ENCODE measurements at places on chromosomes 2 and 18.

- peak; percentile 49 for DNase-seq
Measured at GRCh38 chr2:43605079-43605655, 9.3 kb upstream of the THADA start.

- peak; percentile 91 for DNase-seq
Measured at GRCh38 chr2:196244966-196245365, 73.6 kb upstream of the STK17B start.

DNA sequence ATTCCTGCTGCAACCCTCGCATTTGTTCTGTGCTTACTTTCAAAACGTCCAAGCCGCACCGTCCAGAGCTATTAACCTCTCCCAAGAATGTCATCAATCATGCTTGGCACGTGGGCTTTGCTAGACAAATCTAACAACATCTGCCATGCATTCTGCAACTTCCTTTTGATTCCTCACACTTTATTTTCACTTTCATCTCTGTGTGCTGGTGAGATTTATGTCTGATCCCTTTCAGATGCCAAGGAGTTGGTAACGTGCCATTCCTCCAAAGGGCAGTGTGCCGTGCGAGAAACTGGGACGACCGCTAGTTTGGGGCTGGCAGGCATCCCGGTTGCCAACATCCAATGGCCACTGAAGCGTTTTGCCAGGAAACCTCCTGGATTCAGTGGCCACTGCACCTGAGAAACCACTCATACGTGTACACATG, 230.0 kb upstream of the PARD3B start:
- peak; percentile 46 for DNase-seq

DNA sequence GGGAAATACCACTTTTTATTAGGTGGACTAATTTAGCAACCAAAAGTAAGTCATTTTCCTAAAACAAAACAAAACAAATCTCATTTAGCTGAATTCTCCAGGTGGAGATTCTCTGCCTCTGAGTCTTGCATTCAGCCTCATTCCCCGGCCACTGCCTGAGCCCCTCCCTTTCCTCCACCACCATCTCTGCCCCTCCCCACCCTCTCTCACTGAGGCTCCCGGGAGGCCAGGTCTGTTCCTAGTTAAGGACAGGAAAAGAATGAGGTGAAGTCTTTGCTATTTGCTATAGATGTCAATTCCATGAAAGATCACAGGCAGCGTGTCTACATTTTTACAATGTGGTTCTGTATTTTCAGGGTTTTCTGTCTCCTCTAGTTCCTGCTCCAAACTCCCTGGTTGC, 83.0 kb upstream of the SOX11 start:
- no peak for DNase-seq

- DNase-seq = no peak
Measured at GRCh38 chr2:133849341-133849740, 281.1 kb upstream of the NCKAP5 start.

DNA sequence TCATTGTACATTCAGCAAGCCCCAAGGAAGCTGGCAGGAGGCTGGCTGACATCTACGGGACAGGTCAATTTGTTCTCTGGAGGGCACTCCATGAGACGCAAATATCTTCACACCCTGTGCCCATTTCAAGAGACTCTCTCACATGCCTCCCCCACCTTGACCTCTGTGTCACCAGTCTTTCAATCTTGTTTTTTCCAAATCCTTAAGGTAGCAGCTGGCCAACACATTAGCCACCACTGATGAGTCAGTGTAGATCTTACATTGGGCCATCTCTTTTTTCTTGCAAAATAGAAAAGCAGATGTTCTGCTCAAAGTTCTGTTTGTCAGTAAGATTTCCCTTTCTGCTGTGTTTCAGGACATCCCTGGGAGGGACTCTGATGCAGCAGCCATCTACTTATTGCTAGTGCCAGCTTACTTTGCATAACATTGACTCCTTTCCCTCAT, 1.7 kb upstream of the DPP4 start:
- DNase-seq = no peak

DNA sequence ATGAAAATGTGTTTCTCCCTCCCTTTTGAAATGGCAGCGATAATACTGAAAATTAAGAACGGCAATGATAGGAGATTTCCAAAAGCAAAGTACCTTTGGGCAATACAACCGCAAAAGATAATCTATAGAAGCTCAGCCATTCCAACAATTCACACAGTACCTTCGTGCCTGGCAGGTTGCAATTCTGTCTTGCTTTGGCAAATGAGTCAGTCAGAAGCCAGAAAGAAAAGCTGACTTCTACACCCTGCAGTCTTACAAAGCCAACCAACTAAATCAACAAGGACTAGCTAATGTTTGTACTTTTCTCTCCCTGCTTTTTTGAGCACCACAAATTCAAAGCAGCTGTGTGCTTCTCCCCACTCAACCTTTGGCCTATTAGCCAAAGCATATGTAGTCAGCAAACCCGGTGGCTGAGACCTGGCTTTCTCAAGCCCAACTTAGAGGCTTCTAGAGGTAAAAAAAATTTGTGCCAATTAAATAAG, 25.7 kb upstream of the ID2 start:
- no peak for DNase-seq

DNA sequence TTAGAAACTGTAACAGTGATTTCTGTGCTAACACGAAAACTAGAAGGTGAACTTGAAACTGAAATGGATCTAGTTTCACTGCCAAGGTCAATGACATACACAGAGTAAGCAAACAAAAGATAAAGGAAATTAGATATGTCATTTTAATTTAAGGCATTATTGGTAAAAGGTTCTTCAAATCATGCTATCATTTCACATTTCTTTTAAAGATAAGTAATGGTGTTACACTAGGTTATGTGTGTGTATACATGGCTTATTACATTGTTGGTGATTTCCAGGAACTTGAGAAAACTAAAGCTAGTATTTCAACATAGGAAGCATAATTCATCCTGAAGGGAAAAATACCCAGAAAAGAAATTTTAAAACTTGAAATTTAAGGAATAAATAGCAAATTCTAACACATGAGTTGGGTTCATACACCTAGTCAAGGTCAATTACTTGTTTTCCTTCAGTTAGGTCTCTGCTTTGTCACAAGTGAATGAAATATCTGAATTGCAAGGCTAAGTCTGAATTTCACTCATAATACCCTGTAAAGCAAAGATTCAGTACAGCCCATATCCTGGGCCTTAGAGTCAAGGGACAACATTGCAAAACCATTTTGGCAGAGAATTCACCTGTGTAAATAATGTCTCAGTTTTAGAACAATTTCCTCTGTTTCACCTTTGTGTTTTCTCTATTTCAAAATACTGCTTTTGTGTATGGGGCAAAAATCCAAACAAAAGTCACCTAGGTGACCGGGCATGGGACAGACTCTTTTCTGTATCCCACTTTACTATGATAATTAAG, 141.6 kb downstream of the SRBD1 start:
- no peak for DNase-seq

DNA sequence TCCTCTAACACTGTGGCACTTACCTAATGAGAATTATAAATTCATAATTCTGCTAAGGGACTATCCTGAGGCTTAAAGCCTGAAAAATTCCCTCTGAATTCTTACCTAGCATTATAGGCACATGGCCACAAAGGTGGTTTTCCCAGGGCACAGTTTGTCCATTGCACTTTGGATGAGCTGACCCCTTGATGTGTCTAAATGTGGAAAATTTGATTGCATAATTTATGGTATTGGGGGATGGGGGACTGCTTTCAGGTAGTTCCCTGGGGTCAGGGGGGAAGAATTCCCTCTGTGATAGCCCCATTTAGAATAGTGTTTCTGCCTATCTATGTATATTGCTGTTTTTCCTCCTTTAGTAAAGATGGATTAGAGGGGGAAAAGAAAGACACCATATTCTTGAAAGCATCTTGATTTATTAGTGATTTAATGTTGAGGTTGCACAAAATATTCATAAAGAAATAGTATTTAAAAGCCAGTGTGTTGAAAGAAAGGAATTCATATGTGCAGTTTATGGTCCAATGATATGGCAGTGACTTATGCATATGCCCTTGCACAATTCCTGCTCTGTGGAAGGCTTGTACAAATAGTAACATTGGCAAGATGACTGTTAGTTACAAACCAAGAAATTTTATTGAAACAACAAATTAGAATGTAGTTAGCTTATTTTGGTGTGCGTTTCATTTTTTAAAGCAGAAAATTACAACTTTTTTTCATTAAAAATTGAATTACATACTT, 8.7 kb upstream of the HTR2B start:
- no peak for DNase-seq

- no peak for DNase-seq
Measured at GRCh38 chr2:50111067-50111466, 920.9 kb downstream of the NRXN1 start.

DNA sequence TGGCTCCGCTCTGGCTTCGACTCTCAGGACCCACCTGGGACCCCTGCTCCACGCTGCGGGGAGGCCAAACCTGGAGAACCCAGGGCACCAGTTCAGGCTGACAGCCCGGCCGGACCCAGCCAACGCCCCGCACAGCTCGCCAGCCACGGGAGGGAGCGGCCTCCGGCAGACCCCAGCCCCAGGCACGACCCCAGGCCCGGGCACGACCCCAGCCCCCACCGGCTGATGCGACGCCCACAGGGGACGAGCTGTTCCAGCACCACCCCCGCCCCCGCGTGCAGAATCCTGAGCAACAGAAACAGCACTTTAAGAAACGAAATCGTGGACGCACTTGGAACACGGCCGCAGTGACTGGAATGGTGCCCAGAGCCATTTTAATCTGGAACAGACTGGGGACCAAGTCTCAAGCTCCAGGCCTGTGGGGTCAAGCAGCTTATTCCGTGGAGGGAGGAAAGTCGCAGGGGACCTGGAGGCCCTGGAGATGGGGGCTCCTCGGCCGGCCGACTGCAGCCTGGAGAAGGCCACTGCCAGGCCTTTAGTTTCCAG, 74.2 kb downstream of the MBP start:
- no peak for DNase-seq

DNA sequence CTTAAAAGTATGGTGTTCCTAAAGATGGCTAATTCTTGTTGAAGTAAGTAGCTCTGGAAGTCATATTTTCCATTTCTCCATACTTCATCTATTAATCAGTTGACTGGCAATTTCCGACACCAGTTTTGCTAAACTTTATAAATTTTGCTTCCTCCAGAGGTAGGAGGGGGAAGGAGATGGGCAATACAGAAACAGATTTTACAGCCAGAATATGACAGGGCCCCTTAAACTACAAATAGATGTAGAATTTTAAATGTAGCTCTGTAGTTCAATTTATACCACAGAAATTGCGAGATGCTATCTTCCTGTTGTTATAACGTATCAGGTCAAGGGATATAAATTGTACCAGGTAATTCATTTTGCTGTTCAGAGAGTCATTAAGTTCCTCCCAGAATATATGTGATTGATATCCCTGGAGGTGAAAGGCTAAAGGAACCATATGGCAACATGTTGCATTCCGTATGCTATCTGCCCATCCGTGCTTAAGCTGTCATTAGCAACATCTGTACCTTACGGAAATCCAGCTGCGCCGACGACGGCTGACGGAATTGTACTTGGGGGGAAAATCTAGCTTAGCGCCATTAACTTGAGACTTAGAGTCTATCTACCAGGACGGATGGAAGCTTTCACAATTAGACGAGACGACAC, 8.4 kb upstream of the NR4A2 start:
- peak; percentile 46 for DNase-seq

DNA sequence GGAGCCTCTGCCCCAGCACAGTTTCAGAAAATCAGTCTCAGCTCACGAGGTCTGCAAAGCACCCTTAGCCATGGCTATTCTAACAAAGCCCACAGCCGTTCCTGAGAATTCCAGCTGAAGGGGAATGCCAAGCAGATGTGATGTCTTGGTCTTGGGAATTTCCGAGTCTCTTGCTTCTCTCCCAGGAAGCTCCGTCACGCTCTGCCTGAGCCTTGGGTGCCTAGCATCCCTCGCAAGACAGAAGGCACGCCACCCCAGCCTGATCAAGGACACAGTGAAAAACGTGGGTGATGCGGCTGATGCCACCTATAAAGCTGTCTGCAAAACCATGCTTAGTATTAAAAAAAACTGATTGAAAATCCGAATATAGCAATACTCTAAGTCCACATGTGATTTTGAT, 254.6 kb downstream of the SH3BP4 start:
- no peak for DNase-seq

DNA sequence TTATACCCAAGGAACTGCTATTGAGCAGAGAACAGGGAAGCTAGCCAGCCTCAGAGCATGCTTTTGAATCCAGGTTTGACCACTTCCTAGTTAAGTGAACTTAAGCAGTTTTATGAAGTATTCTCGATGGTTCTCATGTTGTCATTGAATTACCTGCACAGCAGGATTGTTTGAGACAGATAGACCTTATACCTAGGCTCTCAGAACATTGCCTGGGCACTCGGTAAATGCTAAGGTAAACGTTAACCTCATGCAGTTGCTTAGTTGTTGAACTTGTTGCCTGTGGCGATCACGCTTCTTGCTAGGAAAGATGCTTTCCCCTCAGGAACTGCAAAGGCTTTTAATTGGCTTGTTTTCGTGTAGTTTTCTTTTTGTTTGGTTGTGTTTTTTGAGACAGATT, 34.0 kb upstream of the CHMP1B start:
- DNase-seq = no peak

- DNase-seq = no peak
Measured at GRCh38 chr2:121826036-121826435, 70.6 kb downstream of the TSN start.

DNA sequence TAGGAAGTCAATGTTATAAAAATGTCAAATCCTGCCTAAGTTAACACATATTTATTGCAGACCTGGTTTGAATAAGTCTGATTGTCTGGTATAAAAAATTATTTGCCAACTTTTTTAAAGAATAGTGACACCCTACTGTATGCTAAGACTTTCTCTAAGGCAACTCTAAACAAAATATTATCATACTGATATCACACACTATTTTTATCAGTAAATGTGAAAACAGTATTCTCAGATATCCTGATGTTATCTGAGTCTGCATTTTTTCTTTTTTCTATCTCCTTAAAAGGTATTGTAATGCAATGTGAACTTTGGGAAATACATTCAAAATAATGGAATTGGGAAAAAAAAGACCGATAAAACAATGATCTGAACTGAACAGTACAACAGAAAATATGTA, 127.1 kb downstream of the DOCK10 start:
- no peak for DNase-seq

GRCh38 chr2:61016392-61017002, 1.0 kb upstream of the PEX13 start:
- no peak for DNase-seq

- DNase-seq = no peak
Measured at GRCh38 chr2:162291748-162292147, 26.7 kb downstream of the IFIH1 start.

DNA sequence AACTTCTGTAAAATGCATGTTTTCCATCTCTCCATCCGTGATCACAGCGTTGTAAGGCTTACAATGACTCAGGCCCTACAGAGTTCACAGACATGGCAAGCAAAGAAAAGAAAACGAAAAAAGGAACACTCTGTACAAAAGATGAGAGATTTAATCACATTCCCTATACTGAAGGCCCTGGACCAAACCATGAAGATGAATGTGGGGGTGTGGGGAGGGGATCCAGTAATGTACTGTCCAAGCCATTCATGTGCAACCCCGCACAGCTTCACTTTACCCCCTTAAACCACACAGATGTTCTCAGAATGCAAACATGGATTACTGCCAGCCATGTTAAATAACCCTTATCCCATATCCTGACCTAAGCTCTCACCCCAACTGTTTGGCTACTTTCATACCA, 391.1 kb downstream of the NCKAP5 start:
- DNase-seq = no peak
